Endodermal cell (in vitro differentiated cells): ENCODE measurements at places on chromosomes 3 and 15.
A peak's percentile ranks its signal among the peaks of the same experiment; 100 is the strongest.

- peaks cover 13% of the 10 kb centered on the region for H3K36me3 ChIP-seq
- H3K27me3 ChIP-seq: no peaks in the 10 kb centered on the region
- no peak overlapping the region for H3K4me3 ChIP-seq
- no peak for DNase-seq
Measured at GRCh38 chr3:64195789-64196188, 29.5 kb downstream of the PRICKLE2 start.

DNA sequence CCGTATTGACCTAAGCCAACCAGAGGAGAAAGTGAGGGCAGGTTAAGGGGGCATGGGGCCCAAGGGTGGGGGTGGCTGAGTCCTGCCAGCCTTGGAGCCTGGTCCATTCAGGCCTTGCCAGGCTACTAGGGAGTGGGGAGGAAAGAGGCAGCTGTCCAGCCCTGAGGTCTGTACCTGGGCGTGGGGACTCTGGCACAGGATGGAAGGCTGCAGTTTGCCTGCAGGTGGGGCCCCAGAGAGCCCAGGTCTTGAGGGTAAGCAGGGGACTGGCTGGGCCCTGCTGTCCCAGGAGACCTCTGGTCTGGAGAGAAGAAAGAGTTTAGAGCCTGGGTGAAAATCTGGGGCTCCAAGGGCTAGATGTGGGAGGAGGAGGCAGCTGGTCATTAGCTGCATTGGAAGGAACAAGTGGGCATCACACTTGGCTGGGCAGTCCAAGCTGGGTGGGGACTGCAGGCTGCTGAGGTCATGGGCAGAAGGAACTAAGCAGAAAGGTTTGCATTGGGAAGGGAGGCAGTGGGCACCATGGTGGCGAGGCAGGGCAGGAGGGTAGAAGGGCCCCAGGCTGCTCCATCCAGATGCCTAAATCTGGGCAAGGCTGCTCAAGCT, 108.4 kb downstream of the OXNAD1 start:
- H3K27ac ChIP-seq: no peak overlapping the region
- peaks cover 33% of the 10 kb centered on the region for H3K4me1 ChIP-seq
- H3K4me3 ChIP-seq: no peak overlapping the region
- H3K27me3 ChIP-seq: no peaks in the 10 kb centered on the region

DNA sequence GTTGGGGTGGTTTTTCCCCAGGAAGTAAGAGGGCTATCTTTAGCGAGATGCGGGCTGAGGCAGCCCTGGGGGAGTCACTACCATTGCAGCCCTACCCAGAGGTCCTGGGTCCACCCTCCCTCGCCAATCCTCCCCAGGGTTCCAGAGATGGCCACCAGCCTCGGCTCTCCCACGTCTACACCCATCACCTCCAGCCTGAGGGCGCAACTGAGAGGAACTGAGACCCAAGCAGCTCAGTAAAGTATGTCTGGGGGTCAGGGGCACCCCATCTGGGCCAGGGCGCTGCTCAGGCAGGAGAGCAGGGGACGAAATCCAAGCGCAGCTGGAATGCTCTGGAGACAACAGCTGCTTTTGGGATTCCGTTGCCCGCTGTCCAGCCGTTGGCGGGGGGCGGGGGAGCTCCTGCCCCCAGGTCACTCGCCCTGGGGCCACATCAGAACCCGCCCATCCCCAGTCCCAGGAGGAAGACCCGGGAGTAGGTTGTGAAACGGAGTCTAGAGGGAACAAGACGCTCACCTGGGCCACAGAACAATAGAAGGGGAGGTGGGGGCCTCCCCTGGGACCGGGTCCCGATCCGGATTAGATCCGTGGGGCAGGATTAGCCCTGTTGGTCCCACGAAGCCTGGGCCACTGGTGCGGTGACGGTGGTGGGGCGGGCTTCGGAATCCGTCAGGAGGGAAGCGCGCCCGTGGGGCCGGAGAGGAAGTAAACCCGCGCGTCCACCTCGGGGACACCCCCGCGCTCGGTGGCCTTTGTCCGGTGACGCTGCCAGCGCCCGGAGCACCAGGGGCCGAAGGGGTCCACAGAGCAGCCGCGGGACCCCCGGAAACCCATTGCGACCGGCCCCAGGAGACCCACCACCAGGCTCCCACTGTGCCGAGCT, 1.4 kb upstream of the NDUFAF3 start:
- no peaks in the 10 kb centered on the region for H3K27me3 ChIP-seq
- H3K4me1 ChIP-seq: no peaks in the 10 kb centered on the region
- H3K4me3 ChIP-seq: peak overlapping the region; percentile 98
- H3K27ac ChIP-seq: peak overlapping the region; percentile 99
- peak; percentile 72 for DNase-seq

DNA sequence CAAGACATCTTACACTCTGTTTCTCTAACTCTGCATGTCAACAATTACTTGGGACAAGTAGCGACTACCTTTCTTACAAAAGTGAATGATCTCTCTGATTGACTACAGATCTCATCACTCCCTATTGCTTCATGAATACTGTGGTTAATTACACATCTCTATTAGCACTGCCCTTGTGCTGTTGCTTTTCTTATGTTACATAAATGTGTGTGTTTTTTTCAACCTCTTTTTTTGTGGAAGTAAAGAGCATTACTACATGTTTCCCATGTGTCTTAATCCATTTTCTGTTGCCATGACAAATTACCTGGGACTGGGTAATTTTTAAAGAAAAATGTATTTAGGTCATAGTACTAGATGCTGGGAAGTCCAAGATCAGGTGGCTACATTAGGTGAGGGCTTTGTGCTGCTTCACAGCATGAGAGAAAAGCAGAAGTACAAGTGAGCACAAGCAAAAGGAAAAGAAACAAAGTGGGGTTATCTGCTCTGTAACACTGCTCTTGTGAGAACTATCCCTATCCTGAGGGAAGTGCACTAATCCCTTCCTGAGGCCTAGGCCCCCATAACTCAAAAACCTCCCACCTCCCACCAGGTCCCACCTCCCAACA, 298.2 kb upstream of the SATB1 start:
- H3K27ac ChIP-seq: no peak overlapping the region
- no peaks in the 10 kb centered on the region for H3K27me3 ChIP-seq
- H3K4me3 ChIP-seq: no peak overlapping the region

DNA sequence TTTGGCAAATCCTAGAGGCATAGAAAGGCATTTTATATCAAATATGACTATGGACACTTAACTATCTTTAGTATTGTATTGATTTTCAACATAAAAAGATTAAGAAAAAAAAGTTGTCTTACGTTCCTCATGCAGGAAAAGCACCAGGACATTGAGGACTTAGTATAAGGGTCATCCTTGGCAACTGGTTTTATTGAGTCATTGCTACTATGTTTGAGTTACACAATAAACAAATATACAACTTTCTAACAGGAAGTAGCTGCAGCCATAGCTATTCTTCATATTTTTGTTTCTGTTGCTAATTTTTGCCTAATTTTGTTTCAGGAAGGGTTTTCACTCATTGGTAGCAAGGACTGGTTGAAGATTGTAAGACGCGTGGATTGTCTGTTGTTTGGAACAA, 93.0 kb downstream of the NPTN start:
- DNase-seq: no peak
- no peaks in the 10 kb centered on the region for H3K36me3 ChIP-seq
- no peaks in the 10 kb centered on the region for H3K27me3 ChIP-seq
- no peak overlapping the region for H3K4me3 ChIP-seq
- no peak overlapping the region for H3K27ac ChIP-seq
- no peaks in the 10 kb centered on the region for H3K4me1 ChIP-seq

GRCh38 chr3:30495172-30496065, 111.0 kb upstream of the TGFBR2 start:
- H3K4me3 ChIP-seq: no peak overlapping the region
- H3K27ac ChIP-seq: no peak overlapping the region
- DNase-seq: no peak
- H3K27me3 ChIP-seq: no peaks in the 10 kb centered on the region
- H3K4me1 ChIP-seq: no peaks in the 10 kb centered on the region

DNA sequence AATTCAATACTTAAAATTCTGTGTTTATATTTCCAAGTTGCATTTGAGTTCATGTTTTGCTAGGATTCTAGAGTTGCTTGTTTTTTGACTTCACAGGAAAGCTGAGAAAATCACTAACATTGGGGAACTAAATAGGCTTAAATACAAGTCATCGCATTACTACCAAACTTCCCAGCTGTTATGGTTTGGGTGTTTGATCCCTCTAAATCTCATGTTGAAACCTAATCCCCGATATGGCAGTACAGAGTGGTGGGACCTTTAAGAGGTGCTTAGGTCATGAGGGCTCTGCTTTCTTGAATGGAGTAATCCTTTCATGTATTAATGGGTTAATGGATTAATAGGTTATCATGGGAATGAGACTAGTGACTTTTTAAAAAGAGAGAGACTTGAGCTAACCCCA, 77.2 kb upstream of the ARPP21 start:
- H3K27me3 ChIP-seq: no peaks in the 10 kb centered on the region
- no peak for DNase-seq
- H3K27ac ChIP-seq: no peak overlapping the region
- H3K4me3 ChIP-seq: no peak overlapping the region

GRCh38 chr3:13193320-13194284, 120.4 kb upstream of the IQSEC1 start:
- no peak for DNase-seq
- no peaks in the 10 kb centered on the region for H3K4me1 ChIP-seq
- no peak overlapping the region for H3K4me3 ChIP-seq
- no peaks in the 10 kb centered on the region for H3K36me3 ChIP-seq
- no peak overlapping the region for H3K27ac ChIP-seq
